Nephron progenitor cell (in vitro differentiated cells): ENCODE measurements at places on chromosomes 12 and 14.

- no peak for DNase-seq
Measured at GRCh38 chr14:40053416-40053815, 621.2 kb upstream of the FBXO33 start.

DNA sequence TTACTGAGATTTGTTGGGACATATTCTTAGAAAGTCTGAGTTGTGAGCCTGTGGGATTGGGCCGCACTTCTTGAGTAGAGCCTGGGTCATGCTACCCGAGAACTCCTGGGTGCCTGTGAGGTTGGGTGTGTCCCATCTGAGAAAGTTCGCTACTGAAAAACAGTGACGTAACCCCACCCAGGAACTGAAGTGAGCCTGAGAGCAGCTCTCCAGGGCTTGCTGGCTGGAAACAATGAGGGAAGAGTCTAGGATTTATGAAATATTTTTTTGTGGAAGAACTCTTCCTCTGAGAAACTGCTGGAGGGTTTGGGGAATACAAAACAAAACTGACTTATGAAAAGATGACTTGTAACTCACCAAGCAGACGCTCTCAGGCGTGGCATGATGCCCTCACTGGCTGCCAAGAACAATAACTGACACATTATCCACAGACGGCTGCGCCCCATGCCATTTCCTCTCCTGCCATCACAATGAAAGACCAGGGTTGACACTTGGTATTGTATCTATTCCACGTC is 69.2 kb downstream of the RASSF3 start:
- no peak for DNase-seq

DNA sequence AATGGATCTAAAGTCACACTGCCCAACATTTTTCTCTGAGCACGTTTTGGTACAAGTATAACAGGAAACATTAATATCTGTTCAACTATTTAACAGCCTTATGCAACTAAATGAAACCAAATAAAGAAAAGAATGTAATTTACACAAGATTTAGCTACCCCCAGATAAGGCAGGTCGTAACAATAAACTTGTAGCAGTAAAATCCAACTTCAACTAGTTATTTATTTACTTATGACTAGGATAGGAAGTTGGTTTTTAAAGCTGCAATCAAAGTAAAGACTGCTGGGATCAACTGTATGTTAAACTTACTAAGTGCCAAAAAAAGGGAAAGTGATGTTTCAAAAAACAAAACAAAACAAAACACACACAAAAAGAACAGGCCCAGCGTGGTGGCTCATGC is 30.9 kb downstream of the FERMT2 start:
- no peak for DNase-seq

DNA sequence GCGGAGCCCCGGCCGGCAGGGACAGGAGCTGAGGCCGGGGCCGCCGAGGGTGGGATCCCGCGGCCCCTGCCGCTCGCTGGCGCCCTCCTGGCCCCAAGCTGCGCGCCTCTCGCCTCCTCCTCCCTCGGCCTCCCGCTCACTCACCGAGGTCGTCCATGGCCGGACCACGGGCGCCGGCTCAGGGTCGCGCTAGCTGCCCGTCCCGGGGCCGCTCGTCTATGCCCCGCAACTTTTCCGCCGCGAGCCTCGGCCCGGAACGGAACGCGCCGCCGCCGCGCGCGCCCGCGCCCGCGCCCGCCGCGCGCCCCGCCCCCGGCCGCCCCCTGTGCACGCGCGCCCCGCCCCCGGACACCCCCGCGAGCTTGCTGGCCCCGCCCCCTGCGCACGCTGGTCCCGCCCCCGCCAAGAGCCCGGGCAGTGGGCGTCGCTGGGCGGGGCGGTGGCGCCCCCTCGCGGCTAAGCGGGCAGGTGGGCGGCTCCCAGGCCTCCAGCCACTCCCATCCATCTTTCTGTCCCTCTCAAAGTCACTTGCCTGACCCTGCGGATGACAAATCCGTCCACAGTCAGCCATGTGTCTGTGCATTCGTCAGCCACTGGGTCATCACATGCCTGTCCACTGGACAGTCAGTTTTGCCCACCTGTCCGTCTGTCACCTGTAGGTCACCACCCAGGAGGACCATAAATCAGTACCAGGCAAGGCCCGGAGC is at the start of gene PXN:
PXN (minus strand) TSS at position 258 of the 707 bp plus-strand sequence; CDS start at position 157, 101 bp downstream.
- DNase-seq = peak; percentile 94

GRCh38 chr12:104935886-104936285 is 22.2 kb downstream of the SLC41A2 start:
- no peak for DNase-seq

DNA sequence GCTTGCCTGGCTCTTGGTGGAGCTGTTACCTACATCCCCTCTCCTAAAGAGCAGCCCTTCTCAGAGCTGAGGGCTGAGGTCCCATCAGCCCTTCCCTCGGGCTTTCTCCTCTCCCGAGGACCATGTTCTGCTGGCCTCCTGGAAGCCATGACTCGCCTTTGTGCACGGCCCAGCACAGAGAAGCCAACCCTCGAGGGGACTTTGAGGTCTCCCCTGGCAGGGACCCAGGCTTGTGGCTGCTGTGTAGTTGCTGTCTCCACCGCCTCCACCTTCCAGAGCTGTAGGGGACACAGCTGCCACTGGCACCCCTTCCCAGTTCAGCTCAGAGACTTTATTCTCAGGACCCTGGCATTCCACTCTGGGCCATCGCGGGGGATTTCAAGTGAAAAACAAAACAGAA is 22.9 kb upstream of the CCND2 start:
- no peak for DNase-seq

DNA sequence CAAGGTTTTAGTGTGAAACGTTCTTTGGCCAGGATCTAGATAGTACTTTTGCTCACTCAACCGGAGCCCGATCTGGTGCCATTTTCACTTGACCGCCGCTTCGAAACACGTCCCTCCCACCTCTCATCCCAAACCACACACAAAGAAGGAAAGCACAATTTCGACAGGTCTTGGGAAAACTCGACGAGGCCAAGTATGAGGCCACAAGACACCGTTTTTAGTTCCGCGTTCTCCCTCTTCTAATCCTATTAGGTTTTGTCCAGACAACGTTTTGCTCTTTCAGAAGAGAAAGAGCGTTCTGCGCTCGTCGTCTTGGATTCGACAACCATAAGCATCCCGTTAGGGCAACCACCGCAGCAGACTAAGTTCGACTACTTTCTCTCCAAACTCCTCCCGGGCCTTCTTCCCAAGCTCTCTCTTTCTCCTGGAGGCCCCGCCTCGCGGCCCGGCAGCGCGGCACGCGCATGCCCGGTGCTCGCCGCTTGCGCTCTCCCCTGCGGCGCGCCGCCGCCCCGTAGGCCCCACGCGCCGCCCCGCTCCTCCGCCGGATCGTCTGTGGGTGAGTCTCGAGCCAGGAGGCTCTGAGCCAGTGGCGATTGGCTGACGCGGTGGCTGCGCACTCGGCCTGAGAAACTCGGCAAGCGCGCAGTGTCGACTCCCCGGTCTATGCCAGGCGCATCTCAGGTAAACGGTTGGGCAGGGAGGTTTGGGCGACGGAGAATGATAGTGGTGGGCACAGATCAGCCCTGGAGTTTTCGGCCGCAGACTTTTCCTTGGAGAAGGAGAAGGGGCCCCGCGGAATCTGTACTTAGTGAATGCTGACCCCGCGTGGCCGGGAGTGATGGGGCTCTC is at the start of gene MIPOL1:
MIPOL1 (plus strand) TSS at position 517 of the 852 bp plus-strand sequence. CDS start 49,952 bp downstream, outside the sequence.
- DNase-seq = peak; percentile 81

DNA sequence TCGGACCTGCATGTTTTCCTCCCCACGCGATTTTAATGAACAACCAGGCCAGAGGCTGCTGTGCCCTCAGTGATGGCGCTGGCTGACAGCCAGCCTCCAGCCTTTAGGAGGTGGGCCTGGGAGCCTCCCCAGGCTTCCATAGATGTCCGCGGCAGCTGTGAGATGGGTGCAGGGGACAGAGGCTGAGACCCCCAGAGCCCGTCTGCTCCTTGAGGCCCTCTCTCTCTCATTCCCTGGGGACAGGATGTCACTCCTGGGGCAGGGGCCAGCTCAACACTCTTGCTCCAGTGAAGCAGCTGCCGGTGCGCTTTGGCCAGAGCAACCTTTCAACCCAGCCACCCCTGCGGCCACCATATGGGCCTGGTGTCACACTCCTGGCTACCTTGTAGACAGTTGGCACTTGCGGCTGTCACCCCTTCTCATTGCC is 24.8 kb downstream of the MVK start:
- no peak for DNase-seq

DNA sequence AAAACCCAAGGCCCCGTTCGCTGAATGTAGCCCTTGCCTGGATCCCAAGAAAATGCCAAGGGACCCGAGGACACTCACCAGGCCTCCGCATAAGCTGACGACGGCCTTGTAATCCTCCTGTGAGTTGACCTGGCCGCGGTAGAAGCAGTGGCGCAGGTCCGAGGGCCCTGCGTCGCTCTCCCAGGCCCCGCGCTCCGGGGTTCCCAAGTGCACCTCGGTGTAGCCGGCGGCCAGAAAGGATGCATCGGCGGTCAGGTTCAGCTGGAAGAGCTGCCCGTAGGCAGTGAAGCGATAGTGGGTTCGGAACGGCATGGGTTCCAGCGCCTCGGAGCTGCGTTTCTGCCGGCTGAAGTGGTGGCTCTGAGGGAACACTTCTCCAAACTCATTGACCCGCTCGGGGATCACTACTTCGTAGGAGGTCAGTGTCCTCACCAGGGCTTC is 1.2 kb downstream of the ADAMTS20 start:
- DNase-seq = peak; percentile 47

DNA sequence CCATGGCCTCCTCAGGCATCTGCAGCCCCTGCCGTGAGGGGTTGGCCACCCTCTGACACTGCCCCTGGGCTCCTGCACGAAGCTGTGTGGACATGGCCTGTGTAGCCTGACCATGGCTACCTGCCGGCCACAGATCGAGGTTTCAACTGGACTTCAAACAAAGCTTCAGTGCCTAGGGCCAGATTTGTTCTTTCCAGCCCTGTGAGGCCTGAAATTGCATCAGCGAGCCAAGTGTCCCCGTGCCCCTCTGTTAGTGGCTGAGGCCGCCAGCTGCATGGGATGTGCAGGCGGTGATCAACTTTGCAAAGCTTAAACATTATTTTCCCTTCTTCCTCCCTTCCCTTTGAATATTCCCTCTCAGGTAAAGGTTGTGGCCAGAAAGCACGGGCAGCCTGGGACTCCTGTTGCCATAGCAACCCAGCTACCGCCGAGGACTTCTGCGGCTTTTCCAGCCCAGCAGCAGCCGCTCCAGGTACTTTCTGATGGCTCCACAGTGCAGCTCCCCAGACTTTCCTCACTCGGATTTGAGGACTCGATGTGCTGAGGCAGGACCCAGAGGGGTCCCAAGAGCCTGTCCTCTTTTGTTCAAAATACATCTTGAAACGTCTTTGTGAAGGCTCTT is 35.8 kb downstream of the DDX51 start:
- DNase-seq = peak; percentile 35

GRCh38 chr12:89962648-89963047 is 254.0 kb upstream of the ATP2B1 start:
- DNase-seq = no peak

DNA sequence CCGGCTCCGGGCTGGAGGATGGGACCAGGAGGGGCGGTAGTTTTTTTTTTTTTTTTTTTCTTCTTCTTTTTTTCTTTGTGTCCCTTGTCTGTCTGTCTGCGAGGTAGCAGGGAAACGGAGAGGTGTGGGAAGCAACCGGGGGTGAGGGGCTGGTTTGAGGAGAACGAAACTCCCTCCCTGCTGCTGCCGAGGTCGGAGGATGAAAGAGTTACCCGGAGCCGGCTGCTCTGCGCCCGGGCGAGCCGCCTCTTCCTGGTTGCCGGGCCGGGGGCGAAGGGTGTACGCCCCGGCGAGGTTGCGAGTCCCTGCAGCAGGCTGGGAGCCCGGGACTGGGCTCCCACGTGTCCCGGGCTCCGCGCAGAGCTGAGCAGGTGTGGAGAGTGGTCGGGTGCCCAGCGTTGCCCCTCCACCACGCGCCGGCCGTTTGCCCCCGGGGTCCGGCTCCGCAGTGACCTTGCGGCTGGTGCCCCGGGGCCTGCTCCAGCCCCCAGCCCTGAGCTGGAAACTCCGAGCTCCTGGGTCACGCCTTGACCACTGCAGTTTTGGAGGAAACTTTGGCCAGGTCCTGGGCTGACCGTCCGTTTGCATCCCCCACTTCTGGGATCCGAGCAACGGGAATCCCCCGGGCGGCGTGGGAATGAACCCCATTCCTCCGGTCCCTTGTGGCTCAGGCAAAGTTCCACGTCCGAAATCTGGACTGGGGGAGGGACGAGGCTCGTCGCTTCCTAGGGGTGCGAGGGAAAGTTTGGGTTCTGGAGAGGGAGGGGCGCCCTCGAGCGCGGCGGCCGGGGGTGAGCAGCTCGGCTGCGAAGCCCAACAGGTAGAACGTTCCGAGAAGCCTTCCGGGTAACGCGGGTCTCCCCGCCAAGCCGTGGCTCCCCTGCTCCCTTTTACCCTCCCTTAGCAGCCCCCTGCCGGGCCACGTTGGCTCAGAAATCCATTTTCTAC is 1.3 kb downstream of the CHST11 start:
- peak; percentile 44 for DNase-seq

DNA sequence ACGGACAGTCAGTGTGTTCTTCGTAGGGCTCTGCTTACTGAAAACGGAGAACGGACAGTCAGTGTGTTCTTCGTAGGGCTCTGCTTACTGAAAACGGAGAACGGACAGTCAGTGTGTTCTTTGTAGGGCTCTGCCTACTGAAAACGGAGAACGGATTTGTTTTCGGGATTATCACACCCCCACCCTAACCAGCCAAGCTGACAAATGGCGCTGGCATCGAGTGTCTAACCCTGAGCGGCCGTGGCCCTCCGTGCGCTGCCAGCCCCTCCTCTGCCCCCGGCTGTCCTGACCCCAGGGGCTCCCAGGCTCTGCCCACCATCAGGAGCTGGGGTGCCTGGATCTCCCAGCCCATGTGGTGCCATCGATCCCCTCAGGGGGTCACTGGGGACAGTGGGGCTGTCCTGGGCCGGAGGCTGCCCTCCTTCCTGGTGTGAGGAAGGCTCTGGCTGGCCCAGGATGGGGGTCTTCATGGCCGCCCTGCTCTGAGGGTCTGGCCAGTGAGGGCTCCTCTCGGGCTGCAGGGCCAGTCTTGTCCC is 57.3 kb downstream of the FBRSL1 start:
- DNase-seq = no peak

DNA sequence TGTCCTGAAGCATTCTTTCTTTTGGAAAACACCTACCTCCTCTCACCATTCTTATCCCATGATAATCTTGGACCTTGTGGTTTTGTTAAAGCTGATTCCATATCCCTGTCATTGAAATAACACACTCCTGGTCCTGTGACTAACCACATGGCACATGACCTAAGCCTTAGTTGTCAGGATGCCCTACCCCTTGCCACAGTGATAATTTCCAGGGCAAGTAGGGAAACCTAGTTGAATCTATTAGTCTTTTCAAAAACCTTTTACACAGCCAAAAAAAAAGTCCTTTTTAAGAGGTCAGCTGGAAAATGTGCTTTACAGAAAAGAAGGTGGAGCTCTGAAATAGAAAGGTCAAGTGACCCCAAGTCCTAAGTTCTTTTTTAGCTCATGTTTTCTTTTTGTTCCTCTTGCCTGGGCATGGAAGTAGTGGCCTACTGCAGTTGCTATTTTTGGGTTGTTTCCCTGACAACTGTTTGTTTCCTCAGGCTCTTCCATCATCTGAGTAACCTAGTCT is 608.4 kb downstream of the LRFN5 start:
- no peak for DNase-seq
